ENCODE measurements at places on chromosomes 1 and 21.

GRCh38 chr1:178344513-178345091, 152.2 kb downstream of the CLEC20A start:
- no peak for DNase-seq

- DNase-seq = no peak
Measured at GRCh38 chr1:11778844-11779623, 17.0 kb downstream of the C1orf167 start.

- peak; percentile 46 for DNase-seq
Measured at GRCh38 chr21:36436829-36437744, 42.8 kb downstream of the CLDN14 start.

DNA sequence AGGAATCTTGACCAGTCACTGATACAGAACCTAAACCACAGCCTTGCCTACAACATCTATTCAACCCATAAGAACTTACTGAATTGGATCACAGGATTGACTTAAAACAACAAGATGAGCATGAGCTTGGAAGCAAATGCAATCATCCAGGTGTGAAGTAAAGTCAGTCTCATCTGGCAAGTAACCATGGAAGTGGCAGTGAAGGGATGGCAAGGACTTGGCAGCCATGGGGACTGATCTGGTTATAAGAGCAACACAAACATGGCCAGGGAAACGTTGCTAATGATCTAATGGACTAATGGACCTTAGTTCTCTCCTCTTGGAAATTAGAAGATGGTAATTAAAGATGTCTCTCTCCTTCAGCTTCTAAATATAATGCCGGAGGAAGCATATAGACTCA, 133.1 kb downstream of the VAV3 start:
- DNase-seq = no peak

GRCh38 chr21:45140346-45140940, 66.1 kb downstream of the ADARB1 start:
- peak; percentile 71 for DNase-seq

GRCh38 chr1:221511797-221512196, 230.1 kb downstream of the DUSP10 start:
- no peak for DNase-seq

- DNase-seq = peak; percentile 63
Measured at GRCh38 chr21:38869196-38869595, 63.5 kb downstream of the ETS2 start.

- DNase-seq = peak; percentile 64
Measured at GRCh38 chr1:110875216-110875731, 2.3 kb downstream of the CD53 start.

DNA sequence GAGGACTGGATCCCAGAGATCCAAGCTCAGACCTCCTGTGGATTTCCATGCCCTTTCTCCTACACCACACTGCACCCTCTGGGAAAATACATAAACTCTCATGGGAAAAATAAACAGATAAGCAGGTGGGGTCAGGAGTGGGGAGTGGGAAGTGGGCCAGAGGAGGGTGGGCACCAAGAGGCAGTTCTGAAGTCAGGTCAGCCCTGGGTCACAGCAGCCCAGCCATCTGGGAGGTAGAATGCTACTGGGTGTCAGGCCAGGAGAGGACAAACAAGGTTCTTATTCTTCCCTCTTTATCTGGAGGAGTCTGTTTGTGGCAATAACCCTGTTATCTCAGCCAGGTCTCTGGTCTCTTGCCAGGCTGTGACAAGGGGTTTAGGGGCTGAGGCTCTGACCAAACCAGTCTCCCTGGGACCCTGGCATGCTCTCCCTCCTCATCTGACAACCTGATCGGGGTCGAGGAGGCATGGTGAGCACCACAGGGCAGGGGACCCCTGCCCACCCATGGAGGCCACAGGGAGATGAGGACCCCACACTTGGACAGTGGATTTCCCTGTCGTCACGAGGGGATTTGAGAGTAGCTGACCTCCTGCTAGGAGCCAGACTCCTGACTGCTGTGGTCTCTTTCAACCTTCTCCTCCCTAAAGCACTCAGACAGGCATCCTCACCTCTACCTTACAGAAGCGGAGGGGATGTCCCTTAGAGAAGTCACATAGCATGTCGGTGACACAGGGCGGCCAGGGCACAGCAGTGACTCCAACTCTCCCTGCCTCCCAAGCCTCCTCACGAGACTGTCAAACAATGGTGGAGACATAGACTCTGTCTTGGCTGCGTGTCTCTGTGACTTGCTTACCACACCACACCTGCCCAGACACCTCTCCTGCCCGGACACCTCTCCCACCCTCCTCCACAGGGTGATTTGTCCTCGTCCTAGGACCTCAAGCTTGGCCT, 51.3 kb upstream of the IFFO2 start:
- DNase-seq = no peak

GRCh38 chr1:230537456-230537855, 104.8 kb upstream of the COG2 start:
- no peak for DNase-seq

DNA sequence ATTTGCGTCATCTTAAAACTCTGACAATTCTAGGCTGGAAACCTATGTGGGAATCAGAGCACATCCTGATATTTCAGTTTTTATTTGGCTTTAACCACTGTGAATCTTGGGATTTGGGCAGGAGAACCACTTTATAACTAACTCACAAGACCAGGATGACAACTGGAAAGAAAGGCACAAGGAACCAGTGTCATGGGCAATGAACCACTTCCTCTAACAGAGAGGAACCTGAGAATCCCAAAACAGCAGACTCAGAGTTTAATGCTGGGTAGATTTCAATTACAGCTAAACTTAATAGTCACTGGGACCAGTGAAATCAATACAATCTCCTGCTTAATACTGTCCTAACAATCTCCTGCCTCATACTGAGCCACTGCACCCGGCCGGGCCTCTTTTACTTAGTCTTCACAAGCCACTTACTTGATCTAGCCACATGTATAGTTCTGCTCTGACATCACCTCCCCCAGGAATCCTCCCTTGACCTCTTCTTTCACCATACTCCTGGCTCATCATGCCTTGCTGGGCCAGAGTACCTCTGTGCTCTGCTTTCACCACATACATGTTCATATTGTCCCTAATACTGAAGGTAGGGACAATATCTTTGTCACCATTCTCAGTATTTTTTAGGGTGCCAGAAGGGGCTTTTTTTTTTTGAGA, 20.2 kb upstream of the SLFNL1 start:
- DNase-seq = no peak

DNA sequence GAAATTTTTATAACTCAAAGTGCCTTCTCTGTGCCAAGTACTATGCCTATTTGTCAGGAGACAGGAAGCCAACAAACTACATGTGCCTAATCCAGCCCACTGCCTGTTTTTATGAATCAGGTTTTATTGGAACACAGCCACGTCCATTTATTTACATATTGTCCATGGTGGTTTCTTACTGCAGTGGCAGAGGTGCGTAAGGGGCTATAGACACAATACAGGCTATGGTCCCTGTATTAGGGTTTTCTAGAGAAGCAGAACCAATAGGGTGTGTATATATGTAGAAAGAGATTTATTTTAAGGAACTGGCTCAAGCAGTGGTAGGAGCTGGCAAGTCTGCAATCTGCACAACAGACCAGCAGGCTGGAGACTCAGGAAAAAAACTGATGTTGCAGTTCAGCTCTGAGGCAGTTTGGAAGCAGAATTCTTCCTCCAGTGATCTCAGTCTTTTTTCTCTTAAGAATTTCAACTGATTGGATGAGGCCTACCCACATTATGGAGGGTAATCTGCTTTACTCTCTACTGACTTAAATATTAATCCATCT, 15.4 kb downstream of the PPIE start:
- DNase-seq = no peak

DNA sequence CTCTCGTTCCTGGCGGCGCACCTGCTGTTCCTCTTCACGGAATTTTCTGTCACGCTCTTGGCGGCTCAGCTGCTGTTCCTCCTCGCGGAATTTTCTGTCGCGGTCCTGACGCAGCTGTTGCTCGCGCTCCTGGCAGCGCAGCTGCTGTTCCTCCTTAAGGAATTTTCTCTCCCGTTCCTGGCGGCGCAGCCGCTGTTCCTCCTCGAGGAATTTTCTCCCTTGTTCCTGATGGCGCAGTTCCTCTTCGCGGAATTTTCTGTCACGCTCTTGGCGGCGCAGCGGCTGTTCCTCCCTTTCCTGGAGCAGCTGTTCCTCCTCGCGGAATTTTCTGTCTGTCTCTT, 6.4 kb downstream of the TCHH start:
- DNase-seq = no peak

DNA sequence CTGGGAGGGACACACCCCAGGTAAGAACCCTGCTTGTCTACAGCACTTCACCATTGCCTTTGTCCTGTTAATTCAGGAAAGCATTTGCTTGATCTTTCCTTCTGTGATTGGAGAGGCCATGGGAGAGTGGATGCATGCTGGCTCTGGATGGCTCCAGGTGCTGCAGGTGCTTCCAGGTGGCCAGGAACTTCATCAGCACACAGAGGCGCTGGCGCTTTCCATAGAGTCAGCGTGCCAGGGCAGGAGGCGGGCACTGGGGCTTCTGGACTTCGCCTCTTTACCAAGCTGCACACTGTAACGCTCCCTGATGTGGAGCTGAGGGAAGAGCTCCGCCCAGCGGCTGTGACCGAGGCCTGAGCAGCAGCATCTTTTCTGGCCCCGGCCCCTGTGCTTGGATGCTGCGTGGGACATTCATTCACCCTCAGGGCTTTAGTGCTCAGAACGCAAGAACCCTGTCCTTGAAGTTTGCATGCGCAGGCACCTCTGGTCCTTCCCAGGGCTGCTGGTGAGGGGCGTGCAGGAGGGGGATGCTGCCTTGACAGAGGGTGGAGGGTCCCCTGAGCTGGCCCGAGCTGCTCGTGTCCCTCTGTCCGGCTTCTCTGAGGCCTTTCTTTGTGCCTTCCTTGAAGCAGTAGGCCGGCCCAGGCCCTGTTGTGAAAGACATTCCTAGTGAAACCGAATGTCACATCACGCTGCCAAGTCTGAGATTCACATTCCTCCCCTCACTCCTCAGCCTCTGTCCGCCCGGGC, 1.6 kb upstream of the MX2 start:
- no peak for DNase-seq

DNA sequence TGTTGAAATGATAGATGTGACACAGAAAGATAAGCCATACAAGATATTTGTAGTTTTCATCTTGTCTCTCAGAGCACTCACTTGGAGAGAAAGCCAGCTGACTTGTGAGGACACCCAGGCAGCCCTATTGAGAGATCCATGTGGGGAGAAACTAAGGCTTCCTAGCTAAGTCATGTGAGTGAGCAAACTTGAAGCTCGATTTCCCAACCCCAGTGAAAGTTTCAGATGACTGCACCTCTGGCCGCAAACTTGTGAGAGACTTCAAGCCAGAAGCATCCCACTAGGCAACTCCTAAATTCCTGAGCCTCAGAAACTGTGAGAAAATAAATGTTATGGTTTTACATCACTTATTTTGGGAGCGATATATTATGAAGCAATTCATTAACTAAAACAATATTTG, 832.3 kb downstream of the LTN1 start:
- DNase-seq = no peak

GRCh38 chr1:43177691-43178090, 5.6 kb downstream of the CFAP57 start:
- DNase-seq = no peak

GRCh38 chr1:112700290-112701226, 6.4 kb downstream of the RHOC start:
- peak; percentile 21 for DNase-seq

DNA sequence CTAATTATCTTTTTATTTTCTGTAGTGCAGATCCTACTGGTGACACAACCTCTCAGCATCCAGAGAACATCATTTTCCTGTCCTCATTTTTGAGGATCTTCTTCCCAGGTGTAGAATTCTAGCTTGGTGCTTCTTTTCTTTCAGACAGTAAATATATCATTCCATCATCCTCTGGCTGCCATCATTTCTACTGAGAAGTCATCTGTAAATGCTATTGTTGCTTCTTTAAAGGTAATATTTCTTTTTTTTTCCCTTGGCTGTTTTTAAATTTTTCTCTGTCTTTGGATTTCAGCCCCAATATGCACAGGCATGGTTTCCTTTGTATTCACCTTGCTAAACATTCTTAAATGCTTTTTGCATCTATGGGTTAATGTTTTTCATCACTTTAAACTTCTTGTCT, 3.3 kb upstream of the KRTAP10-9 start:
- DNase-seq = no peak

GRCh38 chr1:227899820-227900449, 47.8 kb downstream of the WNT9A start:
- no peak for DNase-seq

GRCh38 chr1:55313903-55314302, 98.7 kb upstream of the USP24 start:
- DNase-seq = no peak

DNA sequence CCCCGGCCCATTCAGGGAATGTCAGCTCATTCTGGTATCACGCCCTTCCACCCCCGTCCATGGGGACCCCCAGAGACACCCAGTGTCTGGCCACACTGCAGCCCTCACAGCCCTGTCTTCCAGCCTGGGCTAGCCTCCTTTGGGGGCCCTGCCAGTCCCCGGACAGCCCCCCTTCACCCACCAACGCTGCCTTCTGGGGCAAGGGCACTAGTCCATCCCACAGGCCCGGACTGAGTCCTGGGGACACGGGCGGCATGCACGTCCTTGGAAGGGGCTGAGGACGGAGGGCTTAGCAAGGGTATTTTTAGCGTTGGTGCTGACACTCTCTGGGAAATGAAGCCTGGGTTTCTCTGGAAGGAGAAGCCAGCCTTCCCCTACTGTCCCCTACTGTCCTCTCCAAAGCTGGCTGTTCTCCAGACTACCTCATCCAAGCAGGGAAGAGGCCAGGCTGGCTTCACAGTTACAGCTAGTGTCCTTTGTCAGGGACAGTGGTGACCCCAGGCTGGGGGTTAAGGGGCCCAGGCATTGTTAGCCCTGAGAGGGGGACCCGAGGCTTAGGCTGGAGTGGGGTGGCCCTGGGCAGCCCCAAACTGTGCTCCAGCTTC, 39.5 kb downstream of the COQ8A start:
- DNase-seq = no peak

- DNase-seq = no peak
Measured at GRCh38 chr1:167196166-167196565, 24.5 kb upstream of the POU2F1 start.
